Stimulated activated CD4-positive, alpha-beta T cell treated with anti-CD3 and anti-CD28 coated beads, Interleukin-12 subunit alpha, Interleukin-12 subunit beta, amount 100 ng/mL, for 4 hours (primary cell): ENCODE measurements at places on chromosomes 6 and 20.

DNA sequence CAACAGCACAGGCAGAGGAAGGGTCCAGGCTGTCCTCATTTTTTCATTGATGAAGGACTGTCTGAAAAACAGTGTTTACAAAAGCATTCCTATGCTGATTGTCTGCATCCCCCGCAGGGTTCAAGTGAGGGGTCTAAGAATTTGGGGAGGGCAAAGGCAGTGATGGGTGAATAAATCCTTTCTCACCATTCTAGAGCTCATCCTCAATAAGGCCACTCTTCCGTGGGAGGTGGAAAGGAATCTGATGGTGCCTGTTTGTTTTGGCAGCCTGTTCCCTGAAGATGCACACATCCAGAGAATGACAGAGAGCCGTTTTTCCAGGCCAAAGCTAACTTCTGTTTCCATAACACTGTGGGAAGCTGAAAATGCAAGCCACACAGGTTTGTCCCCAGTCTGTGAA is 164.5 kb downstream of the MOXD1 start:
- no peak for DNase-seq

DNA sequence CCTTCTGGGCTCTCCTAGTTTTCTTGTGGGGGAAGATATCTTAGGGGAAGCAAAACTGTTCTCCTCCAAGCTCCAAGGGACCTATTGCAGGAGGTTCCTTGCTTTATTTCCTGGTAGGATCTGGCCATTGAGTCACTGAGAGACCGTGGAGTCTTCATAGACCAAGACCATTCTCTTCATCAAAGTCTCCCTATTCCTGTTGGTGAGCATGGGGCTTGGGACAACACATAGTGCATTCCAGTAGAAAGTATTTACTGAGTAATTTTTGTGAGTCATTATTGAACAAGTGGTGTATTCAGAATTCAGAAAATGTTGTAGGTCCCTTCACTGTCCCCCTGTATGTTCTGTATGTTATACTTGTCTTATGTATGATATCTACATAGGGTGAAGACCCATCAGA is 133.6 kb downstream of the CDH26 start:
- no peak for DNase-seq

DNA sequence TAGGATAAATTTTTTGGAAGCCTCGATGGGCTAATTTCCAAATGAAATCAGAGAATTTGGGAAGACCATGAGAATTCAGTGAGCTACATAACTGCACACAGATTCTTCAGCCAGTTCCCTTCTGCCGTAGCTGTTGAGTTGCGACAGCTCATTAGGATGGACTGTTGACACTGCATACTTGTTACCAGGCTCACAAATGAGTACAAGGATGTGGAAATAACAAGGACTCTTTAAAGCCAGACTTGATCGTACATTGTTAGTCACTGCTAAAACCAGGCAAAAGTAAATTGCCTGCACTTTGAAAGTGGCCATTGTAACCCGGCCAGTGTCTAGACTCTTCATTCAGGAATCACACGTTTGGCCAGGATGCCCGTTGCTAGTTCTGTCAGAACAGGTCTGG is 37.0 kb downstream of the NDUFAF5 start:
- DNase-seq, result no peak

DNA sequence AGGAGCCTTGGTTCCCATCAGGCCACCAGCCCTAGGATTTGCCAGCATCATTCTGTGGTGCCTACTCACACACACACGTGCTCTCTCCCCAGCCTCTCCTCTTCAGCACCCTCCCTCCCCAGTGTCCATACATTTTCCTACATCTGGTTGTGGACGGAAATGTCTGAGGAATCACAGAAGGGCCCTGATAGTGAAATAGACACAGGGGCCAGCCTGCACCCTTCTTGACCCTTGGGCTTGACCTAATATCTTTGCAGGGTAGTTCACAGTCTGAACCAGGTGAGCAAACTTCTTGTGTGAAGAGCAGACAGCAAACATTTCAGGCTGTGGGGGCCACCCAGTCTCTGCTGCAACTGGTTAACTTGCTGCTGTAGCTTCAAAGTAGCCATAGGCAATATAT is 108.5 kb upstream of the NXT1 start:
- DNase-seq, result no peak

GRCh38 chr6:136641166-136641565 is 90.9 kb upstream of the MAP7 start:
- no peak for DNase-seq

GRCh38 chr6:15554728-15555100 is 108.1 kb downstream of the DTNBP1 start:
- no peak for DNase-seq

DNA sequence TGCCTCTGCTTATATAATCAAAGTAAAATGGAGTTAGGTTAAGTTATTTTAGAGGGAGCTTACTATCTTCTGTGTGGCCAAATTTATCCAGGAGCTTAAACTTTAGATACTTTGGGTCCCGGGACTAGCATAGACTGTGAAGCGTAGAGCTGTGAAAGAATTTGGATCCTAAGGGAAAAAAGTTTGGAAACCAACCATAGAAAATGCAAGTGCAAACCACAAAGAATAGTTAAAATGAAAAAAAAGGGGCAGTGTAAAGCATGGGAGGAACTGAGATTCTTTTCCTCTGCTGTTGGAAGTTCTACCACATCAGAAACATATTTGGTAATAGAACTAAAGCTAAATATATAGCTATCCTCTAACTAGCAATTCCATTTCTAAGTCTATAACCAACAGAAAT is 232.2 kb upstream of the FLRT3 start:
- DNase-seq, result no peak

- DNase-seq, result no peak
Measured at GRCh38 chr6:6829872-6830685, 241.6 kb downstream of the LY86 start.

- no peak for DNase-seq
Measured at GRCh38 chr20:44477151-44477550, 1.5 kb downstream of the TTPAL start.

DNA sequence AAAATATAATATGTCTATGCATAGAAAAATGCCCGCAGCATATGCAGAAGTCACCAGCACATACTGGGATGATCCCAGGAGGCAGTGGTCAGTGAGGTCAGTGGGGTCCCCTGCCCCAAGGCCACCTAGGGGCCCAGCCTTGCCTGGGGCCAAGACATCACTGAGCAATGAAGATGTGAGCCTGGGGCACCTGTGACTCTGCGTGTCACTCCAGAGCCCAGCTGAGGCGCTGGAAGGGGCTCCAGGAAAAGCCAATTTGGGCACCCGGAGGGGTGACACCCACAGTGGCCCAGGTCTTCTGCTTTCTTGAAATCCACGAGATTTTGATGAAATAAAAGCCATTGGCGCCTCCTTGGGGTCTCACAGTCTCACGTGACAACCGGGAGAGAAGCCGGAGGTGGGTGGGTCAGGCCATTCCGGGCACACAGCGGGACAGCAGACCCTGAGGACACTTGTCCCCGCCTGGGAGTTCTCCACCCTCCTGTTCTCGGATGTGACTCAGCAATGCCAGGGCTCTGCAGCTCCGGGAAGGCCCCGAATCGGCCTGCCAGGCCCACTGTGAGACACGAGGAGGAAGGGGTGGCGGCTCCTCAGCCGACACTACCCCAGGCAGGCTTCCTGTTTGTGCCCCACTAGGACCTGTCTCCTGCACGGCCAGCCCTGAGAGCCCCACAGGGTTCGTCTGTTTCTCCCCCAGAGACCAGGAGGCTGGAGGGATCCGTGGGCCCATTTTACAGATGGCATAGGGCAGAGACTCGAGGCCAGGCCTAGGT is 24.4 kb upstream of the SLCO4A1 start:
- DNase-seq, result peak; percentile 45

DNA sequence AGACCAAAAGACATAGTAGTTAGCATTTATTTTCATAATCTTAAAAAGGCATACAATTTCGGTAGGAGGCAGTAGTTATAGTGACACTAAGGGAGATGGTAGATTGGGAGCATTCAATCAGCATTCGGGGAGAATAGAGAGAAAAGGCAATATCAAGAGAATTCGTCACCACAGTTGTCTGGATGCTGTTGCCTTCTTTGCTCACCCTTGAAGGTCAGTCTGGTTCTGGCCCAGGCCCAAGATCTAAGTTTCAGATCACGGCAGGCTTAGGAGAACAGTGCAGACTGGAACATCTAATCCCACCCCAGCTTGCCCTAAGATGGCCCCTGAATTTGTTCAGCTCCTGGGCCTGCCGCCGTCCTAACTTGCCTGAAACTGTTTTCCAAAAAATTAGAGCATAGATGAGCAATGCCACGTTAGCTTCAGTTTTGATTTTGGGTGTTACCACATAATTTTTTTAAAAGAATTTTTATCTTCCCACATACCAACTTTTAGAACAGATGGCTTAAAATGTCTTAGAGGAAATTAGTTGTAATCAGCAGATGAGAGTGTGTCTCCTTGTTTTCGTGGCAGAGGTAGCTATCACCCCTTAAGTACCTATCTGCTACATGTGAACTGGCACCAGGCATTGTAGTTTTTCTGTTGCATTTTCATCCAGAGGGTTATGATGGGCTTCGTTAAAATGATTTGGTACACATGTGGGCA is 8.3 kb upstream of the CEP85L start:
- DNase-seq, result no peak

GRCh38 chr20:19692685-19693119 is 65.4 kb upstream of the RIN2 start:
- DNase-seq, result peak; percentile 41

GRCh38 chr20:32162351-32162750 is 45.2 kb downstream of the PLAGL2 start:
- no peak for DNase-seq

GRCh38 chr6:21664314-21665109 is 71.0 kb downstream of the SOX4 start:
- no peak for DNase-seq

DNA sequence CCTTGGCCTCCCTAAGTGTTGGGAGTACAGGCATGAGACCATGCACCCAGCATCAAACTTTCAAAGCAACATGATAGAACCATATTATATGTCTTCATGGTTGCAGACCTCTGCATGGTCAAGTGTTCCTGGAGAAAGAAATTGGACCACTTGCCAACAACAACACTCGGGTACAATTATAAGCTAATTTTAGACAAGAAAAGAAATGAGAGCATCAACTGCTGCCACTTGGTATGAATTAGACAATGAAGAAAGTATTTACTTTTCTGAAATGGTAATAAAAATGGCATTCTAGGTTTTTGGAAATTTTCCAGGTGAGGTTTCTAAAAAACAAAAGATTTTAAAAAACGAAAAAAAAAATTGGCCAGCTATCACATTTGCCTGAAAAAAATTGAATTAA is 7.7 kb upstream of the PM20D2 start:
- no peak for DNase-seq

DNA sequence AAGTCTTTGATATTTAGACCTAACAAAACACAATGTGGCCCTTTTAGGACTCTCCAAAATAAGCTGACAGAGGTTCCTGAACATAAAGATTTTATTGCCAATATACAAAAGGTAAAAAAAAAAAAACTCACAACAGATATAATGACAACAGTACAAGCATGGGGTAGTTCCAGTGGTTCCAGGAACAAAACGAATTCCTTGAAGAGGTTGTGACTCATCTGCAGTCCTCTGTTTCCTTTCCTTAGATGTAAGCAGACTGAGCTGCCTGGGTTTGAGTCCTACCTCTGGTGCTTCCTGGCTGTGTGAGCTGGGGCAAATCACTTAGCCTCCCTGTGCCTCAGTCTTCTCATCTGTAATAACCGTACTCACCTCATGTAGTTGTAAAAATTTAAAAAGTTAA is 13.3 kb upstream of the CTAGE9 start:
- DNase-seq, result no peak

- no peak for DNase-seq
Measured at GRCh38 chr6:4732691-4733315, 43.4 kb upstream of the CDYL start.

DNA sequence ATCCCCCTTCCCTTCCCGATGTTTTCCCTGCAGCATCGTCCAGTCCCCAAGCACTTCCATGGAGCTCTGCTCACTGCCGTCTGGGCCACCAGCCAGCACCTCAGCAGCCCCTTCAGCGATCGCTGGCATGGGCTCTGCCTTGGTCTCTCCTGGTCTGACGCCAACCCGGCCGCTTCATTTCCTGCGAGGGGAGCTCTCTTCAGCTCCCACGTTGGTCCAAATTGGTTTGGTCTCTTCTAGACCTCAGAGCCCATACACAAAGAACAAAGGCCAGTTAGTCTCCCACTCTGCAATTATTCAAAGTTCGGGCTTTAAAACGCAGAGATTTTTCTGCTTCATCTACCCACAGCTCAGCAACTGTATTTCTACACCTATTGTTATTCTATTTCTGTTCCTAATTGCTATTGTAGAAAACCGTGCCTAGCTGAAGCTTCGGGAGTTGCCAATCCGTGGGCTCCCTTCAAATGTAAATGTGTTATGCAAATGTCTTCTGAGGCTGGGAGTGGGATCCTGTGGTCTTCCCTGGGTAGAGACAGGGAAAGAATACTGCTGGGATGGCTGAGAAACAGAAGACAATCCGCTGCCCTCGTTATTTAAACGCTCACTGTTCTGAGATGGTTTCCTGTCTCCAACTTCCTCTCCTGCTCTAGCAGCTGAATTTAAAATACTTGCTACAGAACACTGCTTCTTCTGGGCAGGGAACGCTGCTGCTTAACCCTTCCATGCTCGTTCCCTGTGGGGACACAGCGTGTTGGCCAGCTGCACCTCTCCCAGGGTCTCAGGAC is 154.2 kb upstream of the QKI start:
- DNase-seq, result no peak

- no peak for DNase-seq
Measured at GRCh38 chr6:113449051-113449450, 408.1 kb upstream of the MARCKS start.

DNA sequence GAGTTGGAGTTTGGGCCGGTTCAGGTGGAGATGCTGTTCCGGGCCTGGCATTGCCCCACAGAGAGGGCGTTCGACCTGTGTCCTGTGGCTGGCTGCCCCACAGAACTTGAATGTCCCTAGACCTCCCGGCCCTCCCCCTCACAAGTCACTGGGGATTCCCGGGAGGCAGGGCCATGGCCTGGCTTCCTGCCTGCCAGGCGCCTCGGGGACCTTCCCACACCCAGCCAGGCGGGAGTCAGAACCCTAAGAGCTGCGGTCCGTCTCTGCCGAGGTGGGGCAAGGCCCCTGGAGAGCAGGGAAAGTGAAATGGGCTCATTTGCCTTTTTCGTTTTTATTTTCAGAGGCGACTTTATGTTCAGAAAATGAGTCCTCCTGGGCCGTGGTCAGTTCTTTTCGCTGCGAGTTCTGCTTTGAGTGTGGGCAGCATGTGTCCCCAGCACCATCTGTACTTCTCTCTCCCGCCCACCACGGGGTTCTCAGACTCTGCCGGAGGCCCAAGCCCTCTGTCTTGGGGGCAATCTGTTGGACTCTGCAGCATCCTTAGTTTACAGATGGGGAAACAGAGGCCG is 8.5 kb downstream of the RBM38 start:
- peak; percentile 38 for DNase-seq
